ENCODE measurements at places on chromosomes 3 and 15. TPM values are rescaled to one million over a fixed set of nuclear protein-coding genes. Genes with fewer than 3 reads are reported as not detected.

- DNase-seq: no peak
Observed at GRCh38 chr15:80565398-80565797, 129.7 kb upstream of the ABHD17C start.

- DNase-seq: no peak
Observed at GRCh38 chr3:164498917-164499316, 579.4 kb downstream of the SI start.

DNA sequence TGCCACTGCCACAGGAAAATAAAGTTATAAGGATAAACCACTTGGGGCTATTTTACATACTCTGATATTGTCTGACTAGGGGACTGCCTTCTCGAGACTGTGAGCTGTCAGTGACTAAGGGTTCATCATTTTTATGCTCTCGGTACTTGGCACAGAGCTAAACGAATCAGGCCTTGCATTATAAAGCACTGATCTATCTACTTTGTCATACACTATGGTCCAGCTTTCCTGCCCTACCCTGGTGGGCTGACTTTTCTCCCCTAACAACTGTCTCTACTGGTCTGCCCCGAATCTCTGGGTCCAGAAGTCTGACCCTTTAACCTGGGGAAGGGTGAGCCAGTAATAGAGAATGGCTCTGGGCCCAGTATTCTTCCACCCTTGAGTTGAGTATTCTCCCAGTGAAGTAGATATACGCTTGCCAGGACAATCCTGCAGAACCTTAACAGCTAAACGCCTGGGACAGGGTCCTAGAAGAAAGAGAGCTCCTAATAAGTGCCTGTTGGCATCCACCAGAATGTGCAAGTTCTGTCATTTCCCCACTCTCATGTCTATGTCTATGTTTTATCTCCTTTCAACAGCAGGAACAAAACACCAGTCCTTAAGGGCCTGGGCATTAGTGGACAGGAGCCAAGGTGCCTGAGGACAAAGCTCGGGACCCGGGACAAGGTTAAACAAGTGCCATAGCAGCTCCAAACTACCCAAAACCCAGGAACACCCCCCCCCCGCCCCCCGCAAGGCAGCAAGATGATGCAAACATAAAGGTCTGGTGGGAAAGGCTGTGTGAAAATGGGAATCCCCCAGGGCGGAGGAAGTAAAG lies 1.2 kb downstream of the LARP6 start:
- DNase-seq: no peak

GRCh38 chr15:101014921-101015841 lies 96.0 kb downstream of the LRRK1 start:
- peak; percentile 83 for DNase-seq

GRCh38 chr3:16286161-16286560 lies 21.1 kb downstream of the OXNAD1 start:
- DNase-seq: no peak

DNA sequence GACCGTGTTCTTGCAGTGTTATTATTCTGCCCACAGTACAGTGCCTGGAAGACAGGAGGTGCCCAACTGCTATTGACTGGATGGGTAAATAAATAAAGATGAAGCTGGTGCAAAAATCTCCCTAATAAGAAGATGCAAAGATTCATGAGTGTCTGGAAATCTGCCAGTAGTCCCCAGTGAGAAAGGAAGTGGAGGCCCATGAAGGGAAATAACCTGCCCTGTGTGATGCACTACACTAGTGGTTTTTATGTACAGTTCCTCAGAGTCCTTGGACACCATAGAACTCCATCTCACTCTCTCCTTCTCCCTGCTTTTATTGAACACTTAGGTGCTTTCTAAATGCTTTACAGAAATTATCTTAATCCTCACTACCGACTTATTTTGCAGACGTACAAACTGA lies 8.3 kb upstream of the SUCLG2 start:
- DNase-seq: no peak

- DNase-seq: no peak
Observed at GRCh38 chr3:12557473-12558100, 700 bp downstream of the MKRN2 start.

TTLL13 gene
- total RNA-seq: not detected

TJP1 gene
- total RNA-seq: 47.2 TPM

MED12L gene
- total RNA-seq: not detected

STARD5 gene
- total RNA-seq: 6.3 TPM

Data from SJSA1 (cell line).